ENCODE measurements at places on chromosomes 3 and 15. TPM values are rescaled to one million over a fixed set of nuclear protein-coding genes. Genes with fewer than 3 reads are reported as not detected.

- no peak for DNase-seq
These were observed 245.3 kb downstream of the BBX start for GRCh38 chr3:107767897-107768605.

- no peak for DNase-seq
These were observed 1.6 kb downstream of the GABPB1 start for GRCh38 chr15:50353251-50353974.

DNA sequence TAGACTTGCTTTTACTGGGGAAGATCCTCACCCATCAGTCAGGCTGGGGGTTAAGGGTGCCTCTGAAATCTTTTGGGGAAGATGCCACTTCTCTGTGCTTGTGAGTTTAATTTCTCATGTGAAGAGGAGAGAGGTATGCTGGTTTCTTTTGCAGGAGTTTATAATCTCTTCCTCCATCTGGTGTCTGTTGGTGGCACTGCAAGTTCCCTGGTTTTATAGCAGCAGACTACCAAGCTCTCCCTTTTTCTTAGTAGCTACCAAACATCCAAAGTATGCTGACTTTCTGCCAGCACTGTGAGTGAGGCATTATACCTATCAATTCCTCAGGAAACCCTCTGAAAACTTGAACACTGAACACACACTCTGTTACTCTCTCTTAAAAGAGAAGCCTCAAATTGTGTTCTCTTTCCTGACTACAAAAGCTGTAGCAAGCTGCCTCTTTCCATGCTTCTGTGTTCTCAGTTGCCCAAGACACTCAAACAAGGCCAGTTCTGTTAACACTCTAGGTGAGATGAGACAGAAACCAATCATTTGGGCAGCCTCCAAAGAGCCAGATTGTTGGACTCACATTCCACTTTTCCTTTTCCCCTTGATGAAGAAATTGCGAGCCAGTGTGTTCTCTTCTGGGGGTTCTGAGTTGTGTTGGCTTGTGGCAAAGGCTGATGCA, 299.5 kb downstream of the GAP43 start:
- DNase-seq, result no peak

DNA sequence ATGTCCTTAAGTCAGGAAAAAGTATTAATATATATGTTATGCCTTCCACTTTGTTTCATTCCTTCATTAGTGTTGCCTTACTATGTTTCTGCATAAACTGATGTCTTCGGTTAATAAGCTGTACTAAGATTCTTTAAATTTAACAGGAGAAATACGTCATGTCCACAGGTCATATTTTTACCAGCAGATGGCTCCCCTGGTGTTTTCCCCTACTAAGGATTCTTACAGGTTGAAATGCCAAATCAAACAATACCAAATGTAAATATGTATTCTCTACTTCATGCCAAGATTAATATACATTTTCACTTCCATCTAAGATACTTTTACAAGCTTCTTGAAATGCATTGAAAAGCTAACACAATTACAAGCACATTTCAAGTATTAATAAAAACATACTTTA, 1602.1 kb downstream of the SI start:
- DNase-seq, result no peak

DNA sequence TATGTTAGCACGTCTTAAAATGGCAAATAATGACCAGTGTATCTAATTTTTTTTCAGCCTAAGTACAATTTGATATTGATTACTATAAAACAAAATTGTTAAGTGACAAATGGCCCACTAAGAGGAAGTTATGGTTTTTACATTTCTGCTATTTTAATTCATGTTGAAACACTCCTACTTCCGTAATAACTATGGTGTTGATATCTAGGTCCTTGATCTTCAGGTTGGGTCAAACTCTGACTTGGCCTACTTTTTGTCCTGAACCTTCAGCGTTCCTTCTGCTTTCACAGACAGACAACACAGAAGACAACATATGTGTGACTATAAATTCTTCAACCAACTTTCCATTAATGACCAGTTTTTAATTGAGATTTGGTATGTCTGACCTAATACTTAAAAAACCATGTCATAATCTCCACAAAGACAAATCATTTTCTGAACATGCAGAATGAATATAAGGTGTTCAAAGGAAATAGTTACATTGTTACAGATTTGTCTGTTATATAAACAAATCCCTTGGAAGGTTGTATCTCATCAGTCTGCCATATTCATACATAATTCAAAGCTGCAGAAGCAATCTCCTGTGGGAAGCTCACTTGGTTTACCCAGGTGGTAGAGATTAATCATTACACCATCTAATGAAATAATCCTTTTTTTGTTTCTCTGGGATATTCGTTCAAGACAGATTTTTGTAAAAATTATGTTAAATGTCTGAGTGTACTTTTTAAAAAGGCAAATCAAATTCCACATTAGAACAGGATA, 92.1 kb upstream of the TSPAN3 start:
- no peak for DNase-seq

CPA3 gene
- 0.98 TPM for total RNA-seq
